Naive B cell (primary cell): ENCODE measurements at places on chromosomes 1 and 21.

DNA sequence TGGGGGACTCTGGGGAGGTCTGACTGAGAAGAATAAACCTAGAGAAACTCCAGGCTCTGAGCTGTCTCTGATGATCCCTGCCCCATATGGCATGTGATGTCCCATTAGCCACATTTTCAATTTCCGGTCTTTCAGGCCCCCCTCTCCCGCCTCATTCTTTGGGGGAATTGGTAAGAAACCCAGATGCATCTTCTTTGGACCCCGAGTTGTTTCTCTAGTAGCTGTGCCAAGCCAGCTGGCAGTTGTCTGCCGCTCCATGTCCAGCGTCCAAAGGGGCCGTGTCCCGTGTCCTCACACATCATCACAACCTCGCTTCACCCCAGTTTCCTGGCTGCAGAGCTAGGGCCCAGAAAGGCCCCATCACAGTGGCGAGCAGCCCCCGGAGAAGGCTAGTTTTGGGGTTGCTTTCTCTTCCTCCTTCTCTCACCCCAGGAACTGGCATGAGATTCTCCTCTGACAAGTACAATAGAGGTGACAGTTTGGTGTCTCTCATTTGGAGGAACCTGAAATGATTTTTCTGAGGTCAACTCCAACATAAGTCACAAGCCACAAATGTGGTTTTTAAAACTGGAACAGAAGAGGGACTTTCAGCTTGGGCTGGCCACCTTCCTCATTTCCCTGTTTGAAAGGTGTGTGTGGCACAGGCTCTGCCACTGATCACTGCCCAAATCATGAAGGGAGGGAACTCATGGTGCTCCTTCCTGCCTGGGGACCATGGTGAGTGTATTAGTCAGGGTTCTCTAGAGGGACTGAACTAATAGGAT is 6.4 kb upstream of the GPR157 start:
- no peak for DNase-seq
- H3K36me3 ChIP-seq = no peaks in the 10 kb centered on the region
- no peak overlapping the region for H3K4me3 ChIP-seq
- peaks cover 4% of the 10 kb centered on the region for H3K4me1 ChIP-seq
- peak overlapping the region; percentile 47 for H3K27ac ChIP-seq

DNA sequence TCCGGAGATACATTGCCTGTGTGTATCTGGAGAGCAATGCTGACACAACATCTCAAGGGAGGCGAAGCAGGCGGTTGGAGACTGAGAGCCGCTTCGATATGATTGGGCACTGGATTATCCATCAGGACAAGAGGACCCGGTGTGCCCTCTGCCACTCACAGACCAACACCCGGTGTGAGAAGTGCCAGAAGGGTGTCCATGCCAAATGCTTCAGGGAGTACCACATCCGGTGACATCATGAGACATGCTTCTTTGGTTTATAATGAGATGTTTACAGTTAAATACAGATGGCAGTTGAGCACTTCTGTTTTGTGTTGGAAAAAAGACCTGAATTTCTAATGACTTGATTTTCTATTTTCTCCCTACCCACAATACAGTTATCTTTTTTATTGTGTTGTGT is 12.1 kb downstream of the PGBD2 start:
- H3K4me3 ChIP-seq = no peak overlapping the region
- no peaks in the 10 kb centered on the region for H3K27me3 ChIP-seq
- H3K36me3 ChIP-seq = peaks cover 34% of the 10 kb centered on the region
- DNase-seq = no peak
- H3K4me1 ChIP-seq = peaks cover 30% of the 10 kb centered on the region

DNA sequence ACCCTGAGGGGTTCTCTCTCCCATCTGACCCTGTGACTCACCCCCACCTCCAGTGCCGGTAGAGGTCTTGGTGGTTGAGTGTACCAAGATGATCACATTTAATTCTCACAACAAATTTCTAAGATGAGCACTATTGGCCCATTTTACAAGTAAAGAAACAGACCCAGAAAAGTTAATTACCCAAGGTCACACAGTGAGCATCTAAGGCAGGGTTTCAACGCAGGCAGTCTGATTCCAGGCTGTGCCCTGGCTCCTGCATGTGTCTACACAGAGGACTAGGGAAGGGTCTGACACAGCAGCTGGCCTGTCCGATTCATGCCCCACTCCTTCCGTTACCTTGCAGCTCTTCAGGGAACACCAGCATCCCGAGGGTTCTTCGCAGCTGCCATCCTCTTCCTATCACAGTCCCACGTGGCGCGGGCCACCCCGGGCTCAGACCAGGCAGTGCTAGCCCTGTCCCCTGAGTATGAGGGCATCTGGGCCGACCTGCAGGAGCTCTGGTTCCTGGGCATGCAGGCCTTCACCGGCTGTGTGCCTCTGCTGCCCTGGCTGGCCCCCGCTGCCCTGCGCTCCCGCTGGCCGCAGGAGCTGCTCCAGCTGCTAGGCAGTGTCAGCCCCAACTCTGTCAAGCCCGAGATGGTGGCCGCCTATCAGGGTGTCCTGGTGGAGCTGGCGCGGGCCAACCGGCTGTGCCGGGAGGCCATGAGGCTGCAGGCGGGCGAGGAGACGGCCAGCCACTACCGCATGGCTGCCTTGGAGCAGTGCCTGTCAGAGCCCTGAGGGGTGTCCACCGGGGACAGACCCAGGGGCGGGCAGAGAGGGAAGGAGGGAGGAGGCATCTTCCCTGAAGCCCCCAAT is 7.5 kb downstream of the NCDN start:
- H3K36me3 ChIP-seq = no peaks in the 10 kb centered on the region
- H3K27me3 ChIP-seq = no peaks in the 10 kb centered on the region
- DNase-seq = no peak
- no peak overlapping the region for H3K4me3 ChIP-seq

GRCh38 chr1:30779294-30780071 is 21.9 kb upstream of the LAPTM5 start:
- peaks cover 43% of the 10 kb centered on the region for H3K4me1 ChIP-seq
- peak overlapping the region; percentile 97 for H3K27ac ChIP-seq
- H3K36me3 ChIP-seq = no peaks in the 10 kb centered on the region
- peak; percentile 92 for DNase-seq
- no peaks in the 10 kb centered on the region for H3K27me3 ChIP-seq

- no peak for DNase-seq
- H3K36me3 ChIP-seq = no peaks in the 10 kb centered on the region
- no peaks in the 10 kb centered on the region for H3K27me3 ChIP-seq
- peaks cover 22% of the 10 kb centered on the region for H3K4me1 ChIP-seq
Observed at GRCh38 chr1:76218888-76219287, 144.3 kb downstream of the ST6GALNAC3 start.

DNA sequence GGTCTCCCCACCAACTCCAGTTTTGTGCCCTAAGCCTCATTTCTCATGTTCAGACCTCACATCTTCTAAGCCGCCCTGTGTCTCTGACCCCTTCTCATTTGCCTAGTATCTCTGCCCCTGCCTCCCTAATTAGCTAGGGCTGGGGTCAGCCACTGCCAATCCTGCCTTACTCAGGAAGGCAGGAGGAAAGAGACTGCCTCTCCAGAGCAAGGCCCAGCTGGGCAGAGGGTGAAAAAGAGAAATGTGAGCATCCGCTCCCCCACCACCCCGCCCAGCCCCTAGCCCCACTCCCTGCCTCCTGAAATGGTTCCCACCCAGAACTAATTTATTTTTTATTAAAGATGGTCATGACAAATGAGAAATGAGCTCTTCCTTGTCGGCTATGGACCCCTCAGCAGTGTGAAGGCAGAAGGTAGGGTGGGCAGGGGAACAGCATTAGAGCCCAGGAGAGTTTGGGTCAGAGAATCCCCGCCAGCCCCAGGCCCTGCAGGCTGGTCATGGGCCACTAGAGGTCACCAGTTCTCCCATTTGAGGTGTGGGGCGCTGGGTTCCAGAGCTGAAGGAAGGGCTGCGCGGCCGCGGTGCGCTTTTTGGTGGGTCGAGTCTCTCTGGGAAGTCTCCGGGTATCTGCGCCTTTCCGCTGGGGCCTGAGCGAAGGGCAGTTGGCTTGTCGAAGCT is 11.5 kb downstream of the ADAMTSL4 start:
- DNase-seq = peak; percentile 82
- peak overlapping the region; percentile 99 for H3K27ac ChIP-seq
- peaks cover 53% of the 10 kb centered on the region for H3K4me1 ChIP-seq
- H3K36me3 ChIP-seq = no peaks in the 10 kb centered on the region

DNA sequence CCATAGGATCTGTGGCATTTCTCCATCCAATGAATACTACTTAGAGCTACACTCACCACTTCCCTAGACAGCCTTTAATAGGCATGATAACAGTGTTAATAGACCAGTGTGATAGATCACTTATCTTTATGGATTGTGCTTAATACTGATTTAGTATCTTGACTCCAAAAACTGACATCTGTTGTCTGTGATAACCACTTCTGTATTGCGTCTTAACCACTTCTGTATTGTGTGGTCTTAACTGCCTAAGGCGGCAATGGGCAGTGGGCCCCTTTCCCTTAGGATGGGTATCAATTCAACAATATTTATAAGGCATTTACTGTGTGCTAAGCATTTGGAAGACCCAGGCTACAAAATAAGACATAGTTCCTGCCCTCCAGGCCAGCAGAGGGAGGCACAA is 32.0 kb upstream of the RCAN3 start:
- H3K27me3 ChIP-seq = no peaks in the 10 kb centered on the region
- H3K4me1 ChIP-seq = peaks cover 1% of the 10 kb centered on the region
- H3K36me3 ChIP-seq = peaks cover 22% of the 10 kb centered on the region
- DNase-seq = no peak
- H3K27ac ChIP-seq = peak overlapping the region; percentile 62
- H3K4me3 ChIP-seq = no peak overlapping the region

- peak overlapping the region; percentile 51 for H3K27ac ChIP-seq
- peaks cover 33% of the 10 kb centered on the region for H3K4me1 ChIP-seq
- no peak overlapping the region for H3K4me3 ChIP-seq
- H3K27me3 ChIP-seq = no peaks in the 10 kb centered on the region
- no peak for DNase-seq
- H3K36me3 ChIP-seq = peaks cover 31% of the 10 kb centered on the region
Observed at GRCh38 chr1:198754670-198755069, 115.8 kb downstream of the PTPRC start.

DNA sequence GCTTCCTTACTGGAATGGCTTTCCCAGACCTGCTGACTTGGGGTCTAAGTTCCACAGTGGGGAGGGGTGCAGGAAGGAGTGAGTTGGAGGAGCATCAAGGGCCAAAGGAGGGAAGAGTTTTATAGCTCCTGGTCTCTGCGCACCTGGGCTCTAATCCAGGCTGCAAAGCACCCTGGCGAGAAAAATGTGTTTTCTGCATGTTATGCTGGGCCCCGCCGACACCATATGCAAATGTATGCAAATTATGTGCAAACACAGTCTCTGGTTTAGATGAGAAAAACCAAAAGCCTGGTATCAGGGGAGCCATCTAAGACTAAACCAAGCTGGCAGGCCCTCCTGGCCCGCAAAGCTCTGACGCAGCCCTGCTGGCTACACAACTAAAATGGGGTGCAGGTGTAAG is 95.0 kb downstream of the VWA5B1 start:
- DNase-seq = no peak
- no peaks in the 10 kb centered on the region for H3K4me1 ChIP-seq
- no peak overlapping the region for H3K27ac ChIP-seq
- peaks cover 50% of the 10 kb centered on the region for H3K27me3 ChIP-seq

DNA sequence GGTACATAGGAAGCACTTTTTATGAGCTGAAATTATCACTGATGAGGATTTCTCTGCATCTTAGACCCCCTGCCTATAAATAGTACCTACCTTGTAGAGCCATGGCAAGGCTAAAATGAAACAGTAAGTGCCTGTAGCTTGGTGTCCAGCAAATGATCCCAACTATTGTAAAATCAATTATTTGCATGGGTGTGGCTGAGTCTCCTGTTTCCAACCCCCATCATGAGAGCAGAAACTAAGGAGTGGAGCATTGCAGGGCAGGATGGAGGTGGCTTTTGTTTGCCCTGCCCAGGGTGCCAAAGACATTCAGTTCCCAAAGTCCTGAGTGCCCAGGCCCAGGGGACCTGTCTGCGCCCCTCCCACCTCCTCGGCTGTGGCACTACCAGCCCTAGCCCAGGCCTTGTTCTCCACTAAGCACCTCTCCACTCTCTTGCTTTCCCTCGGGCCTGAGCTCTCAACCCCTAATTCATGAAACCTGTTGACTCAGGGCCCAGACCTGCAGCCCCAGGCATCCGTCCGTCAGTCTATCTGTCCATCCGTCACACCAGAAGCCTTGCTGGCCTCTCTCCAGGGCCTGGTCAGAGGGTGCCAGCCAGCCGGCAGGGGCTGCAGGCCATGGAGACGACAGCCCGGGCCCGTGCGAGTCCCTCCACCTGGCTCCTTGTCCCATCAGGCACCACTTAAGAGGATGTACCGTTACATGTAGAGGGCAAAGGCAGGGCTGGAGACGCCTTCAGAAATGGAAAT is 39.6 kb downstream of the PAX7 start:
- H3K27ac ChIP-seq = no peak overlapping the region
- peaks cover 21% of the 10 kb centered on the region for H3K27me3 ChIP-seq
- DNase-seq = no peak

- H3K36me3 ChIP-seq = peaks cover 8% of the 10 kb centered on the region
- DNase-seq = no peak
- H3K27me3 ChIP-seq = no peaks in the 10 kb centered on the region
- H3K4me1 ChIP-seq = no peaks in the 10 kb centered on the region
Observed at GRCh38 chr1:20956272-20956671, 169.2 kb upstream of the HP1BP3 start.

GRCh38 chr21:14530592-14530991 is 15.5 kb downstream of the SAMSN1 start:
- no peak overlapping the region for H3K4me3 ChIP-seq
- H3K27me3 ChIP-seq = no peaks in the 10 kb centered on the region
- no peak overlapping the region for H3K27ac ChIP-seq
- H3K4me1 ChIP-seq = peaks cover 20% of the 10 kb centered on the region
- no peak for DNase-seq

DNA sequence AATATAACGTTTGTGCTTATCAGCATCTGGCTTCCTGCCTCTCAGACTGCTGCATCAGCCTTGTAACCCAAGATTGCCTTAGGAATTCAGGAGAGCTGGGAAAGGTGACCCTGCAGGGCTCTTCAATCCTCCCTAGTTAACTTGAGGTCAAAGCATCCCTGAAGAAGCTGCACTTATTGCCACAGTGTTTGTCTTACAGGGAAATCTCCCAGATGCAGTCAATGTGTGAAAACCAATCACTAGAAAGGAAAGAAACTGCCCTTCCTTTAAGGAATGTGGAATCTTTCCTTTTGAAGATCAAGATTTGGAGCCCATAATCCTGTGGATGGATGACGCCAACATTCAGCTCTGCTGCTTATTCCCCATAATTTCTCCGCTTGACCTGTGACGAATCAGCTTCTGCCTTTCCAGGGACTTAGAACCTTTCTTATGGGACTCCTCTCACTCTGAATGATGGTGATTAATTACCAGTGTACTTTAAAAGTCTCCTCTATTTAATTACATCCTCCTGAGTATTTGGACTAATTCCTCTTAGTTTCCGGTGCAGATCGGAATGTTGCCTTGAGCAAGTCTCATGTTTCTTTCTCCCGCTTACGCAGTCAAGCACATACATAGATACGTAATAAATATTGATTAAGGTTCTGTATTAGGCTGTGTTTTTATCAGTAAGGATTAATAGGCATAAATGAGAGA is 14.4 kb downstream of the ADAMTS5 start:
- H3K4me1 ChIP-seq = no peaks in the 10 kb centered on the region
- DNase-seq = no peak
- no peaks in the 10 kb centered on the region for H3K36me3 ChIP-seq
- H3K27ac ChIP-seq = no peak overlapping the region
- H3K27me3 ChIP-seq = no peaks in the 10 kb centered on the region

GRCh38 chr1:64895500-64895899 is 70.8 kb downstream of the JAK1 start:
- no peaks in the 10 kb centered on the region for H3K36me3 ChIP-seq
- DNase-seq = peak; percentile 21
- H3K4me3 ChIP-seq = peak overlapping the region; percentile 43
- H3K27ac ChIP-seq = peak overlapping the region; percentile 4
- H3K4me1 ChIP-seq = peaks cover 97% of the 10 kb centered on the region
